ENCODE measurements at places on chromosomes 4 and X. TPM values are rescaled to one million over a fixed set of nuclear protein-coding genes. Genes with fewer than 3 reads are reported as not detected.

Gene FGF5
- total RNA-seq: not detected

DNA sequence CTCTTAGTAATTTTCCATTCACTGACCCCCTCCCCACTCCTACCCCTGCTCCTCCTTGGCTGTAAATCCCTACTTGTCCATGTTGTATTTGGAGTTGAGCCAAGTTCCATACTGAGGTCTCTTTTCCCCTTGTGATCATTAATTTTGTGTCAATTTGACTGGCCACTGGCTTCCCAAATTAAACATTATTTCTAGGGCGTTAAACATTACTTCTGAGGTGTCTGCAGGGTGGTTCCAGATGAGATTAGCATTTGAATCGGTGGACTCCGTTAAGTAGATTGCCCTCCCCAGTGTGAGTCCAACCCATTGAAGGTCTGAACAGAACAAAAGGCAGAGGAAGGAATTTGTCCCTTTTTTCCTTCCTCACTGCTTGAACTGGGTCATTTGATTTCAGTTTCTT, 25.7 kb downstream of the SLC39A8 start:
- no peak overlapping the region for H3K4me3 ChIP-seq
- H3K4me1 ChIP-seq: no peaks in the 10 kb centered on the region
- no peak for DNase-seq
- H3K27me3 ChIP-seq: no peaks in the 10 kb centered on the region

DNA sequence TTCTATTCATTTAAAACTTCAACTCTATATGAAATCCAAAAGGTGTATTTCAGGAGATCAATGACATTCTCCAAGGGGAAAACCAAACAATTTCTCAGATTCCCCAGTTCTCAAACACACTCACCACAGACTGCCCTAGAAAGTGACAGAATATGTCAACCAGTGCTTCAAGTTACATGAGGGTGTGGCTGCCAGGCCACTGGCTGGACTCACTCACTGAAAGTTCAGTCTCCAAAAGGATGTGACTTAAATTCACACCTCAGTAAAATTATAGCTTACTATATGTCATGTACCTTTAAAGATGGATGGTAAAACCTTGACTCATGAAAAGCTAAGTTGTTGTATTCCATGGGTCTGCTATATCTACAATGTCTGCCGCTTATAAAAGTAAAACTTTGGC, 7.3 kb downstream of the INPP4B start:
- no peak overlapping the region for H3K27ac ChIP-seq
- no peak overlapping the region for H3K4me3 ChIP-seq

- H3K36me3 ChIP-seq: no peaks in the 10 kb centered on the region
- no peak overlapping the region for H3K4me3 ChIP-seq
- no peak overlapping the region for H3K27ac ChIP-seq
Measured at GRCh38 chr4:7787681-7788141, 151.9 kb downstream of the AFAP1 start.

Gene RXFP1
- total RNA-seq: not detected

DNA sequence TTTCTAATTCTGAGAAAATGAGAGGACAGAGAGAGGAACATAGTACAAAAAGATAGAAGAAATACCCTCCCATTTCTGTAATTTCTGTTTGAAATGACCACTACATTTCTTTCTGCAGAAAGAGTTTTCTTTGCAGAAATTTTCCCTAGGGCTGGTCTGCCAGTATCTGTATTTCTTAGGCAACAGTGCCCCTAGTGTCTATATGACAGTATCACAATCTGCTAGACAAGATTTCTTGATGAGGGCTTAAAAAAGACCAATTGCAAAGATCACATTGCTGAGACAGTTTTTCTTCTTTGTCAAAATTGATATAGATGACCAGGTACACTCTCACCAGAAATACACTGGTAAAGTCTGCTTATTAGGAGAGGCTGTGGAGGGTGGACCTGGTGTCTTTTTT, 81.0 kb upstream of the ZDHHC15 start:
- no peaks in the 10 kb centered on the region for H3K27me3 ChIP-seq
- no peak overlapping the region for H3K27ac ChIP-seq
- no peaks in the 10 kb centered on the region for H3K4me1 ChIP-seq
- no peak overlapping the region for H3K4me3 ChIP-seq

DNA sequence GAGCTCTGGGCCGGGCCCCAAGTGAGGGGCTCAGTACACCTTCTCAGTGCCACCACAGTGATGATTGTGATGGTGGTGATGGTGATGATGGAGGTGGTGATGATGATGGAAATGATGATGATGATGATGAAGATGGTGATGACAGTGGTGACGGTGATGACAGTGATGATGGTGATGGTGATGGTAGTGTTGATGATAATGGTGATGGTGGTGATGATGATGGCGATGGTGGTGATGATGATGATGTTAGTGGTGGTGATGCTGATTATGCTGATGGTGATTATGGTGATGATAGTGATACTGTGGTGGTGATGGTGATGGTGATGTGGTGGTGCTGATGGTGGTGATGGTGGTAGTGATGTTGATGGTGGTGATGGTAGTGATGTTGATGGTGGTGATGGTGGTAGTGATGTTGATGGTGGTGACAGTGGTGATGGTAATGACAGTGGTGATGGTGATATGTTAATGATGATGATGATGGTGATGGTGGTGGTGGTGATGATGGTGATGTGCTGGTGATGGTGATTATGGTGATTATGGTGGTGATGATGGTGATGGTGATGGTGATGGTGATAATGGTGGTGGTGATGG, 29.9 kb downstream of the HMX1 start:
- no peak for DNase-seq
- no peaks in the 10 kb centered on the region for H3K4me1 ChIP-seq
- H3K4me3 ChIP-seq: no peak overlapping the region
- H3K27ac ChIP-seq: no peak overlapping the region
- no peaks in the 10 kb centered on the region for H3K36me3 ChIP-seq

Gene KLHL13
- 6.3 TPM for total RNA-seq

DNA sequence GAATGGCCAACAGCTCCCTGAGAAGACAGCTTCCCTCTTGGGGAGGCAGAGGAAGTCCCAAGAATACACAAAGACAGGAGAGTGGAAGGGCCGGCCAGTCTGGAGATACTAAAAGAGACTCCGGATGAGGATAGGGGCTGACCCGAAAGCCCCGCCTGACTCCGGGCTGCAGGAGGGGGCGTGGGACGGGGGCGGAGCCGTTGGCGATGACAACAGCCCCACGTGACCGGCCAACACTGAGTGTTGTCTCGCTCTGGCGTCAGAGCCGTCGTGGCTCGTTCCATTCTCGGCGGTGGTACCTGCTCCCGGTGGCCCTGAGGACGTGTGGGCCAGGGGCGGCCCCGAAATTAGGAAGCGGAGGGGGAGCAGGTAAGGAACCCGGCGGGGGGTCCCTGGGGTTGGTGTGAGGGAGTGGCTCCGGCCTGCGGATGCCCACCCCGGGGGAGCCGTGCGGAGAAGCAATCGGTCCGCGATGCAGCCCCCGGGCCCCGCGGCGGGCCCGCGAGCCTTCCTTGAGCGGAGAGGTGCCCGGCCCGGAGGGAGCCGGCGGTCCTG, at the start of gene BEX4:
Gene BEX4, plus strand, starts transcription at position 239 of the 555 bp plus-strand sequence. CDS start 1,046 bp downstream, outside the sequence.
- H3K4me1 ChIP-seq: peaks cover 8% of the 10 kb centered on the region
- peak within 1 kb of the TSS; percentile 81 for H3K4me3 ChIP-seq
- H3K27ac ChIP-seq: peak within 1 kb of the TSS; percentile 90
- DNase-seq: peak; percentile 30

DNA sequence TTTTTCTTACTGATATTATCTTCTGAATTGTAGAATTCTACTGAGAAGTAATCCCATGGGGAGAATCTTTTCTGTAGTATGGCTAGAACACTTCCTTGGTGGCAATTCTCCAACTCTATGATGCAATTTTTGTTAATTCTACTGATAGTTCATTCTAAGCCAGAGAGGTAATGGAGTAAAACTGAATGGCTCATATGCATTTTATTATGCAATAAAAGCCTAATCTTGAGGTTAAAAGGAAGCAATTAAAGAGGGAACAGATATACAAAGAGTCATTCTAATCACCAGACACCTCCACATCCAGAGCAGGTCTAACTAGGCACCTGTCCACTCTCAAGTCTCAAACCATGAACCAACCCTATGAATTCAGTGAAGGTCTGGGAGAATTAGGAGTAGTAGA, 9.7 kb downstream of the RAP2C start:
- no peak overlapping the region for H3K27ac ChIP-seq
- DNase-seq: no peak
- no peak overlapping the region for H3K4me3 ChIP-seq
- H3K4me1 ChIP-seq: no peaks in the 10 kb centered on the region

GRCh38 chrX:70436343-70436742, 8.3 kb upstream of the DLG3 start:
- H3K36me3 ChIP-seq: no peaks in the 10 kb centered on the region
- H3K27ac ChIP-seq: no peak overlapping the region
- no peak overlapping the region for H3K4me3 ChIP-seq
- H3K27me3 ChIP-seq: no peaks in the 10 kb centered on the region

DNA sequence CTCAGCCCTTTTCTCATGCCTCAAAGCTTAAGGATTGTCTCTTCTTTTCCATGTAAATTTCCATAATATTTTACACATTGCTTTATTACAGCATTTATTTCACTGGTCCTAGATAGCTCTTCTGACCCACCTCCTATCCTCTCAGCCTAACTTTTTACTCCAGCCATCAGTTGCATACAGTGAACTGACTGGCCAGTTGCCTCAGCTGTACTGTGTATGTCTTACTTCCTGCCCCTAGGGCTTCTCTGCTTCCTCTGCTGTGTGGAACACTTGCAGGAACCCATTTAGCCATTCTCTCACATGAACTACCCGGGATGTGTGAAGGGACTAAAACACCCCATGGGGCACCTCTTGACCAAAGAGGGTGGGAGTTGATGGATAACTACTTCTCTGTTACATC, 18.0 kb downstream of the C4orf33 start:
- no peak for DNase-seq
- no peaks in the 10 kb centered on the region for H3K4me1 ChIP-seq
- H3K27me3 ChIP-seq: no peaks in the 10 kb centered on the region
- no peaks in the 10 kb centered on the region for H3K36me3 ChIP-seq
- H3K27ac ChIP-seq: no peak overlapping the region
- no peak overlapping the region for H3K4me3 ChIP-seq

DNA sequence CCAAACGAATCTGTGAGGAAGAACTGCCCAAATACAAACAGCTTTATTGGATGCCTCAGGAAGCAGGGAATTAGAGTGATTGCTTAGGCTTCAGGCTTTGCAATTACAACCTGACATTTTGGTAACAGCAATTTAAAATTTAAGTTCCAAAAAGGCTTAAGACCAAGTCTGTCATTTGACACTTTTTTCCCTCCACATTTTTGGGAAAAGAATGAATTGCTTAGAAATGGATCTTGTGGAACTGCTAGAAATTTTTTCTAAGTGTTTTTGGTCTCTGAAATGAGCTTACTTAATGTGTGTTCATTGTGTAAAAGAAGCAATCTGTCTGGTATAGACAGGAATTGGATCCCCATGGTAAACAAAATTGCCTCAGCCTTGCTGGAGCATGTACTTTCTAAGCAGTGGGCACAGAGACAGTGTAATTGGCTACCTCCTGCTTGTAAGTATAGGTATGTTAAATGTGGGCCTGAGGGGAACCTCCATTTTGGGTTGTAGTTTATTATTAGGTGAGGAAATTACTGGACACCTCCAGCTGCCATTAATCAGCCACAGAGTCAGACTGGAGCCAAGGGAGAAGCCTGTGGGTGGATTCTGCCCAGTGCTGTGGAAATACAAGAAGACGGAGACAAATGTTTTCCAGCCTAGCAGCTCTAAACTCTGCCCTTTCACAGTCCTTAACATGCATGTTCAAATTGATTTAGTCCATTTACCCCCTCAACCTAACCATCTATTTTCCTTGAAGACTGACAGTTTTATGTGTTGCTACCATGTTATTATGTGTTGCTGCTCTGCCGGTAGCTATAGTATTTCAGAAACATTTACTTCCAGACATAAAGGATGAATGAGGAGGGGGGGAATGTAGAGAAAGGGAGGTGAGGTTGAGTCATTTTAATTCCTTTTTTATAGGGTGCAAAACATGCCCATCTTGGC, 473.0 kb downstream of the SPRY1 start:
- H3K27ac ChIP-seq: peak overlapping the region; percentile 40
- DNase-seq: no peak
- no peaks in the 10 kb centered on the region for H3K27me3 ChIP-seq
- no peaks in the 10 kb centered on the region for H3K4me1 ChIP-seq
- H3K36me3 ChIP-seq: no peaks in the 10 kb centered on the region

DNA sequence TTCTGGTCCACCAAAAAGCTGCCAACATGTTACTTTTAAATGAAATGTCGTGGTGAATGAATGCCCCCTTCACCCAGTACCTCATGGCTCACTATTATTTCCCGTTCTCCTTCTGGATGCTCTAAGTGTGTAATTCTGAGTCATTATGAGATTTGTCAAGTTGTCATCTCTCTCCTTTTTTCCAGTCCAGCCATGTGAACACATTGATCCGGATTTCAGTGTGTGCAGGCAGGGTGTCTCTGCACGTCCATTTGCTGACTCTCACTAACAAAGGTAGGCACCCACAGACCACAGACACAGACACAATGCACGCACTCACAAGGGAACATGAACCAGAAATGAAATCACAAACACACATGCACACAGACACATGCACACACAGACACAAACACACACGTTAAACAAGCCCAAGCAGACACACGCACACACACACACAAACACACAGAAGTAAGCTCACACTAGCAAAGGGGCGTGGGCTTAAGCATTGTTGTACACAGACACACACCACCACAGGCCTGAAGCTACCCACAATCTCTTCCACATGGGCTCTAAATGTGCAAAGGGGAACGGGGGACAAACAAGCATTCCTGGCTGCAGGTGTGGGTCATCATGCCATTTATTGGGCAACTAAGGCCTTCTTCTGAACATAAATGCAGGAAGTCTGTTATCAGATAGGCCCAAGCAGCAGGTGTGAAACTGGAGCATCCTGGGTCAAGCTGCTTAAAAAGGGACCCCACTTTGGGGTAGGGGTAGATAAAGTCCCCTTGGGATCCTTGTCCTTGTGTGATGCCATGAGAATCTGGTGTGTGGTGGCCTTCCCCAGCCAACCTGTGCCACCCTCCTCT, 58.1 kb downstream of the NBDY start:
- no peak overlapping the region for H3K4me3 ChIP-seq
- no peaks in the 10 kb centered on the region for H3K27me3 ChIP-seq
- H3K36me3 ChIP-seq: peaks cover 12% of the 10 kb centered on the region
- no peak for DNase-seq

- no peak overlapping the region for H3K27ac ChIP-seq
- H3K4me1 ChIP-seq: no peaks in the 10 kb centered on the region
- H3K4me3 ChIP-seq: no peak overlapping the region
- H3K36me3 ChIP-seq: no peaks in the 10 kb centered on the region
- no peaks in the 10 kb centered on the region for H3K27me3 ChIP-seq
Measured at GRCh38 chrX:138157850-138158249, 553.7 kb downstream of the FGF13 start.

DNA sequence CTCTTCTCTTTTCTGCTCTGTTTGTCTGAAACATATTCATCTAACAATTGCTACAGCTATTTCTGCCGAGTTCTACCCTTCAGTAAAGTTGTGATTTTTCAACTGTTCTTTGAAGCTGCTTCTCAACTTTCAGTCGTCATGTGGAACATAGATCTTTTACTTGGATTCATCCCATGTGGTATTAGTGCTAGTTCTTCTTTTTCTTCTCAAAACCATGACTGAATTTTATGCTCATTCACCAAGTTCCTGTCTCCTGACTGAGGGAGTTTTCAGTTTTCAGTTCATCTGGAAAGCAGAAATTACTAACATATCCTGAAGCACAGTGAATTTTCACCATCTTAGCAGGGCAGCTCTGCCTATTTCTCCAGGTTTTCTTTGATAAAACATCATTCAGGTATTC, 12.1 kb downstream of the ACSL4 start:
- no peaks in the 10 kb centered on the region for H3K27me3 ChIP-seq
- no peaks in the 10 kb centered on the region for H3K36me3 ChIP-seq
- H3K27ac ChIP-seq: no peak overlapping the region
- no peak overlapping the region for H3K4me3 ChIP-seq
- no peak for DNase-seq

Measured in esophagus squamous epithelium (tissue), 5 donors.